ENCODE measurements at places on chromosomes 2 and 18.

DNA sequence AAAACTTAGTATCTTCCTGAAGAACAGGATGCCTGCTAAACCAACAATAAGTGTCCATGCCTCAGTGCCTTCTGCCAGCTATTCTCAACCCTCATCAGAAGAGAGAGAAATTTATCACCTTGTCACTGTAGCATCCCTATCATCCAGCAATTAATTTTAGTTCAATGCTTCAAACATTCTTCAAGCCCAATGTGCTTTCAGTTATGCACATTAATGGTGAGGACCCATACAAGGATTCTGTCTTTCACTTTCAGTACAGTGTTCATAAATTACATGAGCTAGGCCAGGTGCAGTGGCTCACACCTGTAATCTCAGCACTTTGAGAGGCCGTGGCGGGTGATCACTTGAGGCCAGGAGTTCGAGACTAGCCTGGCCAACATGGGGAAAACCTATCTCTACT is 47.0 kb upstream of the MSH6 start:
- no peak for DNase-seq

DNA sequence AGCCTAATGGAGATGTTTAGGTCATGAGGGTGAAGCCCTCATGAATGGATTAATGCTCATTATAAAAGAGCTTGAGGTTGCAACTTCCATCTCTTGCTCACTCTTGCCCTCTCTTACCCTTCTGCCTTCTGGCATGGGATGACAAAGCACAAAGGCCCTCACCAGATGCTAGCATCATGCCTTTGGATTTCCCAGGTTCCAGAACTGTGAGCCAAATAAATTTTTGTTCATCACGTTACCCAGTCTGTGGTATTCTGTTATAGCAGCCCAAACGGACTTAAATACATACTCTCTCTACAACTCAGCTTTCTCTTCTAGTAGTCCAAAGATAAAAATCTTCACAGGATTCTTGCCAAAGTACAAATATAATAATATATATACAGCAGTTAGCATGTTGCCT is 75.8 kb downstream of the LNPK start:
- no peak for DNase-seq

GRCh38 chr2:133774654-133775015 is 206.4 kb upstream of the NCKAP5 start:
- no peak for DNase-seq

GRCh38 chr2:237465515-237466148 is 21.4 kb upstream of the MLPH start:
- no peak for DNase-seq

- peak; percentile 39 for DNase-seq
Measured at GRCh38 chr2:119012345-119013301, 70.6 kb downstream of the MARCO start.

GRCh38 chr18:47248115-47248603 is 3.3 kb downstream of the SKOR2 start:
- peak; percentile 62 for DNase-seq

GRCh38 chr18:45518311-45519155 is 96.7 kb upstream of the SLC14A2 start:
- DNase-seq: no peak

DNA sequence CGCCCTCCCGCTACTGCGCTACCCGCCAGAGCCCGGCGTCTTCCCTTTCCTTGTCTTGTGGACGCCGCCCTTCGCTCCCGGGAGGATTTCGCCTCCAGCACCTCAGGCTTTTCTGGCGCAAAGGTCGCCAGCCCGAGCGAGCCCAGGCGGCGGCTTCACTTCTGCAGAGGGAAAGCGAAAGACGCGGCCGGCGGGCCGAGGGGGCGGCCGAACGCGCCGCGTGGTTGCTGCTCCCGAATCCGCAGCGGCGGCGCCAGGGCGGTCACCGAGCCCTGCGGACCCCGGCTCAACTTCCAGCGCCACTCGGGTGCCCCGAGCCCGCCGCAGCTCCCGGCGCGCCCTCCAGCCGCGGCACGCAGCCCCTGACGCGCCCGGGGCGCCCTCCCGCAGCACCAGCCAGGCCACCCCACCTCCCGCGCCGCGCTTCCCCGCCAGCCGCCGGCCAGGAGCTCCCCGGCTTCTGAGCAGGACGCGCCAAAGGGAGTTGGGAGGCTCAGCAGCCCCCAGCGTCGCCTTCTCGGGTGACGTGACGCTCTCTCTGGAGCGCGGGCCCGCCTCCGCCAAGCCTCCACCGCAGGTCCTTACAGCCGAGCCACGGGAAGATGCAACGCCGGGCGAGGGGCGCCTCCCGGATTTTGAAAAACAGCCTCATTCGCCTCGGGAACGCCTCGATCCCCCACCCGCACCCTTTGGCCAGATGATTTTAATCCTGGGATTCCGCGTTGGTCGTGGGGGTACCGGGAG is 84.9 kb upstream of the EPB41L3 start:
- DNase-seq: peak; percentile 69

DNA sequence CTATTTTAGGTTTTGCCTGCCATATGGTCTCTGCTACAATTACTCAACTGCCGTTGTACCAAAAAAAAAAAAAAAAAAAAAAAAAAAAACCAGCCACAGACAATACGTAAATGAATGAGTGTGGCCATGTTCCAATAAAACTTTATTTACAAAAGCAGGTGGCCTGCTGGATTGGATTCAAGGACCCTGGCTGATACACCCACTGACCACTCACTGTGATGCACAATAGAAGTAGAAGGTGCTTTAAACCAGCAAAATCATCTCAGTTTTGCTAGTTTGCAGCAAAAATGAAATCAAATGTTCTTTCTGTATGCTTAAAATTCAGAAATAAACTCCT is 137.4 kb downstream of the AKAIN1 start:
- no peak for DNase-seq

- no peak for DNase-seq
Measured at GRCh38 chr2:150303281-150303680, 184.2 kb downstream of the RND3 start.

- DNase-seq: no peak
Measured at GRCh38 chr2:199404841-199405240, 52.9 kb downstream of the SATB2 start.
